ENCODE measurements at places on chromosomes 7 and 10. TPM values are rescaled to one million over a fixed set of nuclear protein-coding genes. Genes with fewer than 3 reads are reported as not detected.

The MBL2 gene
- not detected for total RNA-seq

The NYAP1 gene
- 5.8 TPM for total RNA-seq

The ZFAND4 gene
- 4.2 TPM for total RNA-seq

The CRPPA gene
- 0.75 TPM for total RNA-seq

The H2AZ2 gene
- total RNA-seq: 197 TPM

The SEC61G gene
- total RNA-seq: 394 TPM
